NB4 (cell line): ENCODE measurements at places on chromosomes 7 and 10.

DNA sequence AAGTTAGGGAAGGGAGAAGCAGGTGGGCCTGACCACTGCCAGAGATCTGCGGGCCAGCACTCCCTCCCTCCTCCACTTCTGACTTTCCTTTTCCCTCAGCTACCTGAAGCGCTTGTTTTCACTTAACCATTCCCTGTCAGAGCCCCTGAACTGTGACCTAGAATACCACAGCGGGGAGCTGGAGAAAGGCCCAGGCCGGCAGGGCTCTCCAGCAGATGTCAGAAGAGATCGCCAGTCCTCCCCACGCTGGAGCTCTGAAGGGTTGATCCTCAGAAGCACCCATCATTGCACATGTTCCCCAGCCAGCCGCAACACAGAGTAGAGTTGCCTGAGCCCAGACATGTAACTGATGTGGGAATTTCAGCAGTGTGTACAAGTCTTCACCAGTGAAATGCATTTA, 44.4 kb upstream of the GAD2 start:
- DNase-seq = no peak

DNA sequence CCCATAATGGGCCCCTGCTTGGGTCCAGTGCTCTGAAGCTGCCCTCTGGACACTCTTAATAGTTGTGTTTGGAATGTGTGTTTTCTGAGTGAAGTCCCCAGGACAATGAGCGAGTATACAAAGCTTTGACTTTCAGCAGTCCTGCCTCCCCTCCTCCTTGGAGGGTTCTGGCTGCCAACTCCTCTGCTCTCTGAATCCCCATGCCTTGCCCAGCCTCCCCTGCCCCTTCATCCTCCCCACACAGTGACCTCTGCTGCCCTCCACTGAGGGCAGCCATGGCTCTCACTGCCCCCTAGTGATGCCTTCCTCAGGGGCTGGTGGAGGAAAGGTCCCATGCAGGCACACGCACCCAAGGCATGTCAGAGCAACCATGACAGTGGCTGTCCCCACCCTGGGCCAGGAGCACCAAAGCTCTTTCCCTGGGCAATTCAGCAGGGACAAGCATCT, 40.9 kb downstream of the FRMPD2 start:
- DNase-seq = no peak

DNA sequence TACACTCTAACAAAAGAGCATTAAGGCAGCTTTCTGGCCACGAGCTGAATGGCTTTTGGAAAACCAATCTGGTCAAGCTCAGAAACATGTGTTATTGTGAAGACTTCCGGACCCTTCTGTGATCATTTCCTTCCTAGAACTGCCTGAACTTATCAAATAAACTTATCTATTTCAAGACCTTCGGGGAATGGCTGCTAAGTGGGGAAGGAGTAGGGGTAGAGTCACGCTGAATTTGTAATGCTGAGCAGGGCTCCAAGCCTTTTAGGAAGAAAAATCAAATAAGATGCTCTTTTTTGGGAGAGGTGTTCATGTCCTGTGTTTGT, 56.6 kb downstream of the PAPSS2 start:
- no peak for DNase-seq

DNA sequence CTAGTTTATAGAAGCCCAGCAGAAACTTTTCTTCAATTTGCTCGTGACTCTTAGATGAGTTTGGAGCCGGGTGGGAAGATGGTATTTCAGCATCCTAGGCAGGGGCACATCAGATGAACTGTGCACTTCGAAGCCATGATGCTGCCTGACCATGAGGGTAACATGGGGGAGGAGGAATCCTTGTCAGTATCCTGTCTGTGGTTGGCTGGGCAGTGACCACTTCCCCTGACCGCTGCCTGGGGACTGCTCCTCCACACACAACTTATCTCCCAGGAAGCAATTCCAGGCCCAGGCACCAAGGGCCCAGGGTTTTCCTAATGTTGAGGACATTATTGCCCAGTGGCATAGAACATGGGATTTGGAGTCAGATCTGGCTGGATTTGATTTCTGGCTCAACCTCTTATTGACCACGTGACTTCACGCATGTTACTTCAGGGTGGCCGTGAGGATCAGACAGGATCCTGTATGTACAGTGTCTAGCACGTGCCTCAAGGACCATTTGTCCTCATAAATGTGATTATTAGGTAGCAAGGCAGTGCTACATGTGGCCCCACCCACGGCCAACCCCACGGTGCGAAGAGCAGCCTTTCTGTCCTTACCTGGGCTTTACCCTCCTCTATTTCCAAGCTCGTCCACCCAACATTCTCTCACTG, 65.2 kb downstream of the PTPRE start:
- DNase-seq = peak; percentile 31

- no peak for DNase-seq
These were observed 65.2 kb downstream of the LYZL1 start for GRCh38 chr10:29353887-29354561.

- DNase-seq = peak; percentile 86
These were observed 107.2 kb upstream of the LYZL2 start for GRCh38 chr10:30736685-30737232.

DNA sequence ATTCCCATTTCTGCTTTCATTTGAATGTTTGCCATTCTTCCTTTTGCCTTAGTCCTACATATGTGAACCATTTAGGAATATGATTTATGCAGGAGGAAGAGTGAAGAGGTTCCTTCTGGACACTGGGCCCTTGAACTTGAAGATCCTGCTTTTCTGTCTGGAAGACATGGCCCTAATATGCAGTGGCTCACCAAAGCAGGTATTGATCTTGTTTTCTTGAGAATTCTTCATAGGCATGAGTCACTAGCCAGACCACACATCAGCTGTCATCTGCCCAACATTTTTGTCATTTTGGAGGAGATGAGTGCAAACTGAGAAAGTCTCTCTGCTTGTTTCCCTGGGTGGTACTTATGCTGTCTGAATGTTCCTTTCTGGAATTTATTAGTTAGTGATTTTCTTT, 382.6 kb downstream of the LRMDA start:
- DNase-seq = no peak

DNA sequence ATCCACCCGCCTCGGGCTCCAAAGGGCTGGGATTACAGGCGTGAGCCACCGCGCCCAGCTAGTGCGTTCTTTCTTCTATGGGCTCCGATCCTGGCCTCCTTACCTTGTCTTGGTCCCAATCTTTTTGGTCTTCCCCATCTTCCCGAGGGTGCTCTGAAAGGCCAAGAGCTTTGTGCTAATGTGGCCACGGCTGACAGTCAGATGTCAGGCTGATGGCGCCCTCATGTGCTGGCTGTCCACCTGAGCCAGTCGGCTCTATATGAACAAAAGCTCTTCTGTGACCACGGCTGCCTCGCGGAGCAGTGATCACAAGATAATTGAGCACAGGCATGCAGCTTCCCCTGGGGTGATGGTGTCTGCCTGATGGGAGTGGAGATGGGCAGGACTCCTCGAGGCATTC, 11.0 kb upstream of the AHCYL2 start:
- peak; percentile 71 for DNase-seq

- peak; percentile 36 for DNase-seq
These were observed 127.0 kb downstream of the SRPK2 start for GRCh38 chr7:105261689-105262088.

DNA sequence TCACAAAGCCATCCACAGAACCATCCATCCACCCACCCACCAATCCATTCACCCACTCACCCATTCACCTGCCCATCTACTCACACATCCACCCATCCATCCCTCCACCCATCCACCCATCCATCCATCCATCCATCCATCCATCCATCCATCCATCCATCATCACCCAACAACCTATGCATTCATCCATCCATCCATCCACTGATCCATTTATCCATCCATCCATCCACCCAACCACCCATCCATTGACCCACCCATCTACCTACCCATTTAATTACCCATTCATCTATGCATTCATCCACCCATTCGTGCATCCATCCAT, 5.4 kb downstream of the TMEM270 start:
- DNase-seq = no peak

- no peak for DNase-seq
These were observed 48.9 kb upstream of the PDCD4 start for GRCh38 chr10:110822712-110823311.

DNA sequence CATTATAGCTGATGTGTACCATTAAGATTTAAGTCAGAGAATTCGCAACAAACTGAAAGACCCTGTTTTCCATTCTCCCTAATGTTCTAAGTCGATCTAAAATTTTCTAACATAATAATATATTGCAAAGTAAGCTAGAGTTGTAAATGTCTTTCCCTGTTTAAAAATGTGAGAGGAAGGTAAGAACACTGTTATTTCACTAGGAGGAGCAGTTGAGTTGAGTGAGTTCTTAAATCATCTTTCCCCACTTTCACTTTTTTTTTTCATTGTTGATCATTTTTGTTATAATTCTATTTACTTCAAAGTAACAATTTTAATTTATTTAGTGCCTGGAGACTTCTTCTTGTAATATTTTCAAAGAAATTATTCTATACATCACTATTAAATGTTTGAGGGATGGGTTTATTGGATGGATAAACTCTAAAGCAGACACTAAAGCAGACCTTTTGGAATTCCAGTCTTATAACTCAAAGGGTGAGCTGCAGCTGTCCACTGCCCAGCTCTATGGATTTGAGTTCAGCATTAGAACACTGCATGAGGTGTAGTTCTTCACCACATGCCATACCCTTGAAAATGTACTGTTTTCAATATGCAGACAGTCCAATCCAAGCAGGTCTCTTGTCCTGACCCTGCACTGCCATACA, 181.3 kb upstream of the FZD1 start:
- DNase-seq = peak; percentile 34

DNA sequence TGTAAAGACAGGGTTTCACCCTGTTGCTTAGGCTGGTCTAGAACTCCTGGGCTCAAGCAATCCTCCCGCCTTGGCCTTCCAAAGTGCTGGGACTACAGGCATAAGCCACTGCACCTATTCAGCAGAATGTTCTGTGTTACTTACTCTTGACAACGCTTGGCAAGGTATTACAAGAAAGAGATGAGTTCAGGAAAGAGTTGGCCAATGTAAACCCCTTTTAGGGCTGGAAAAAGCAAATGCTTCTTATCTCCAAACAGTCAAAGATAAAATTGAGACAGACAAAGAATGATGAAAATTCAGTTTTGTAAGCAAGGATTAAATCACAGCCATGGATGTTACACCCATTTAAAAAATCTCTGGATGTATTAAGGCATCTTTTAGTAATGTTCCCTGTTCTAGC, 114.0 kb upstream of the PODXL start:
- DNase-seq = no peak
